ENCODE measurements at places on chromosomes 4 and X. TPM values are rescaled to one million over a fixed set of nuclear protein-coding genes. Genes with fewer than 3 reads are reported as not detected.

The RBMXL3 gene
- total RNA-seq = not detected

The SYTL4 gene
- total RNA-seq = 8.8 TPM

The CLCN4 gene
- total RNA-seq = 14.0 TPM

The KIAA1210 gene
- total RNA-seq = not detected

The BEX5 gene
- total RNA-seq = not detected

The NWD2 gene
- total RNA-seq = not detected

The TCEAL2 gene
- not detected for total RNA-seq

The VSIG4 gene
- total RNA-seq = not detected

The UGT2A3 gene
- total RNA-seq = not detected

The TMEM35A gene
- total RNA-seq = 2.9 TPM

The FAM236B gene
- total RNA-seq = not detected

The PRR32 gene
- not detected for total RNA-seq

The SGMS2 gene
- 91.5 TPM for total RNA-seq

The TRPC5OS gene
- not detected for total RNA-seq

The FAM120C gene
- total RNA-seq = 6.2 TPM

The MXRA5 gene
- total RNA-seq = under 0.01 TPM

The GAGE12J gene
- total RNA-seq = not detected

The PCDH18 gene
- 1.1 TPM for total RNA-seq

The GUCY1A1 gene
- total RNA-seq = 10.2 TPM

The ZAR1 gene
- 0.19 TPM for total RNA-seq

The HNRNPH2 gene
- total RNA-seq = 68.6 TPM

The SCD5 gene
- total RNA-seq = 59.9 TPM

The HTN1 gene
- total RNA-seq = not detected

The STATH gene
- total RNA-seq = not detected

The SORCS2 gene
- under 0.01 TPM for total RNA-seq

The TBC1D8B gene
- total RNA-seq = 4.2 TPM

The OTUD6A gene
- total RNA-seq = not detected

The NUP54 gene
- 50.3 TPM for total RNA-seq

The SSR4 gene
- 177 TPM for total RNA-seq

The GPM6B gene
- total RNA-seq = 0.33 TPM

The FOXR2 gene
- total RNA-seq = not detected

The CYTL1 gene
- 101 TPM for total RNA-seq

The MAGEA9B gene
- total RNA-seq = not detected

The ASB9 gene
- 14.2 TPM for total RNA-seq

The ZBTB33 gene
- 27.1 TPM for total RNA-seq

The F9 gene
- total RNA-seq = not detected

The IGSF1 gene
- total RNA-seq = not detected

The MGAT4D gene
- total RNA-seq = not detected

The IL13RA2 gene
- 0.19 TPM for total RNA-seq

The SPIN2A gene
- 0.33 TPM for total RNA-seq

The GLRA2 gene
- total RNA-seq = not detected

The TLR6 gene
- 2.3 TPM for total RNA-seq

The MAGEA2 gene
- not detected for total RNA-seq

The CHRDL1 gene
- total RNA-seq = not detected

The CT45A3 gene
- not detected for total RNA-seq

The ARSJ gene
- 51.1 TPM for total RNA-seq

The PPP2R2C gene
- total RNA-seq = 0.10 TPM

The NAT8L gene
- under 0.01 TPM for total RNA-seq

The NLGN3 gene
- 0.33 TPM for total RNA-seq

The NPY2R gene
- total RNA-seq = not detected

The TRMT2B gene
- total RNA-seq = 21.2 TPM

The RP2 gene
- total RNA-seq = 24.8 TPM

Measured in vein endothelial cell (primary cell).